Suppressor macrophage treated with lipopolysaccharide for 4 hours (primary cell): ENCODE measurements at places on chromosomes 11 and 22.

DNA sequence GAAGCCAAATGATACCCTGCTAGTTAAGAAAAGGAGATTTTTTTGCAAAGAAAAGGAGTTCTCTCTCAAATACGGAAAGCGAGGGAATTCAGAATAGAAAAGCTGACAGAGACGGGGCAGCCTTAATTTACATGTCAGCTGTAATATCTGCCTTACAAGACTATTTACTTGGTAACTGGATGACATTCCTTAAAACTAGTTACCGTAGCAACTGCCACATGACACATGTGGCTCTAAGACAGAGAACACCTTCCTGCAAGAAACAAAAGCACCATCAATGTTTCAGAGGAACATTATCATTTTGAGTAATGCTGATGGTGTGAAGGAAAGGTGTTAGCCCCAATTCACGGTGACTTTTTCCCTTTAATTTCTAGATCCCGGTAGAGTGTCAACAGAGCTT is 222.1 kb downstream of the LRRC4C start:
- no peak for DNase-seq

GRCh38 chr11:112829971-112830654 is 131.1 kb upstream of the NCAM1 start:
- DNase-seq, result no peak

DNA sequence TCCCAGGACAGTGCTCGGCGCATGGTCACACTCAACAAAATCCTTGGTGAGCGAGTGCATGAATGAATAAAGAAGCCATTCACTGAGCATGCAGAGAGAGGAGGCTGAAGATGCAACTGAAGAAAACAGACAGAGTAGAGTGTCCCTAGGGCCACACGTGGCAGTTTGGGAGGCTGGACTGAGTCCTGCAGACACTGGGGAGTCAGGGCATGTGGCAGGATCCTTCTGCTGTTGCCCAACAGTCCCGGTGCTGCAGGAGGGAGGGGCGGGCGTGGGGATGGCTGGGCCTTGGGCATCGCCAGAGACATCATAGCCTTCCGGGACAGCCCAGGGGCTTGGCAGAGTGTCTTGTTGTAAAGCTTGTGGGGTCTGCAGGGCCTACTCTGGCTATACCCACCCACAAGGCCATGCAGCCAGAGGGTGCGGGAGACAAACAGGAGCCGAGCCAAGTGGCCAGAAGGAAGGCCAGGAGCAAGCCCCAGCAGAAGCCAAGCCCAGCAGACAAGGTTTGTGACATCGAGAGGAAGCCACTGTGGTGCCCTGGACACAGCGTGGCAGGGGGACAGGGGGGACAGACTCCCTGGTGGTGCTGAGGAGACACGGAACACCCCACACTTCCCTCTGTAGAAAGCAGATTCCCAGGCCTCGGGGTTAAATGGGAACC is 26.7 kb upstream of the FBLN1 start:
- no peak for DNase-seq

- DNase-seq, result no peak
These were observed 20.7 kb upstream of the TPBGL start for GRCh38 chr11:75219869-75220268.

GRCh38 chr11:69542314-69543168 is 61.1 kb downstream of the LINC01488 start:
- DNase-seq, result no peak

DNA sequence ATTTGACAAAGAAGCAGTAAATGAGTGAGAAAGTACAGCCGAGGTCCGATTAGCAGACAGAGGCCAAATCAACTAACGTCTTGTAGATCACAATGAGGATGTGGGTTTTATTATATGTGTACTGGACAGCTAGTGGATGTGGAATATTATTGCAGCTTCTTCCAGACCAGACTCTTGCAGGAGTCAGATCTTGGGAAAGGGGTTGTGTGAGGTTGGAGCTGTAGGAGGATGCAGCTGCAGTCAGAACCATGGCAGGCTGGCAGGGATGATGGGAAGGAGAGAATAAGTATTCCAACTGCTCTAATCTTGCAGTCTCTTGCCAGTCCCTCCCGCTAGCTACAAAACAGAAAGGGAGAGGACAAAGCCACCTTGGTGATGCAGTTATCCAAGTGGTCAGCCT is 46.8 kb upstream of the LDLRAD3 start:
- no peak for DNase-seq

DNA sequence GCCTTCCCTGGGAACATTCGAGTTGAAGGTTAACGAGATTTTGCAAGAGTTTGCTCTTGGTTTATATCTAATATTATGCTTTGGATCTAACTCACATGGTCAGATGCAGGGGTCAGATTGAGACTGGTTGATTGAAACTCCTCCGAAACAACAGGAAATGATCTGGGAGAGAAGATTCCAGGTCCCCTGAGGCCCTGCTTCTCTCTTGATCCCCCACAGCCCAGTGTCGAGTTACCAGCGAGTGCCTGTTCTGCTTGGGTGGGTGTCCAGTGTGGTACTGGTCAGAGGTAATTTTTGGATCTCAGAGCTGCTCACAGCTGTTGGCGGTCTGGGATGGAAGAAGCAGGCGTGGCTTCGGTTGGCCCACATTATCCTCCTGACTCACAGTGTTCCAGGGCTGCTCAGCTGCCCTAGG is 9.2 kb downstream of the FBLN1 start:
- no peak for DNase-seq

DNA sequence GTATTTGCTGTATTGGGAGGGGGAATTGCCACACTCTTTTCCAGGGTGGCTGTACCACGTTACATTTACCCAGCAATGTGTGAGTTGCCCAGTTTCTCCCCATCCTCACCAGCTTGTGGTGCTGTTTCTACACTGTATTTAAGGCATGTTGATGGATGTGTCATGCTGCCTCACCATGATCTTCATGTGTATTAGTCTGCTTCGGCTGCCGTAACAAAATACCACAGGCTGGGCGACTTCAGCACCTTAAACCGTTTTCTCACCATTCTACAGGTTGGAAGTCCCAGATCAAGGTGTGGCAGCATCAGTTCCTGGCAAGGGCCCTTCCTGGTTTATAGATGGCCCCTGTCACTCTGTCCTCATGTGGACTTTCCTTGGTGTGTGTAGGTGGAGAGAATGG is 169.7 kb downstream of the IGLL1 start:
- no peak for DNase-seq

- DNase-seq, result no peak
These were observed 108.5 kb downstream of the TP53I11 start for GRCh38 chr11:44842220-44842619.

DNA sequence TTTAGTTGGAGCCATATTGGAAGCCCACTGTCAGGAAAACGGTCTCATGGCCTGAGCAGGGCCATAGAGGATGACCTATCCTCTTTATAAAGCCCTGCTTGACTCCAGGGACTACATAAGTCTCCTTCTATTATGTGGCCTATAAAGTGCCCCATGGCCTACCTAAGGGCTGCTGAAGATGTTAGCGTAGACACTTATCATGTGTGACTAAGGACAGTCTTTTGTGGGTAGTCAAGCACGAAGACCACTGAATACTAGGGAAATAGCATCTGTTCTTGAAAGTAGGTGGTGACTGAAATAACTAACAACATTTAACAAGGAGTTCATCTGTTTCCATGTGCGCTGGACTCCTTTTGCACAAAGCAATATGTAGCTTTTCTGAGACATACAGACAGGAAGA is 117.1 kb downstream of the SWAP70 start:
- DNase-seq, result no peak

DNA sequence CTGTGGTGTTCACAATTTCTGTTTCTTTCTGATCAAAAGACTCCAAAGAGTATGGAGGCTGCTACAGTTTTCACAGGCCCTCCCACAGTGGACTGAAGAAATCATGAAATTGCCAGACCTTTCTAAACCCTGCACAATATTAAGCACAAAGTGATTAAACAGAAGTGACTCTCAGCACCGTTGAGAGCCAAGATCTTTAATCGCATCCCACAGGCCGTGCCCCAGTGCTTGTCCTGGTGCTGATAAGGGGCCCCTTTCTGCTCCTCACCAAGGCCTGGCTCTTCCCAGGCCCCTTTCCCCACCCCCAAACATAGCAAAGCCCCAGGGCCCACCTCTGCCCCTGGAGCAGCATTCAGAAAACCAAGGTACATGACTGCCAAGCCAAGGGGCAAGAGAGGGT is 57.4 kb upstream of the BMAL1 start:
- DNase-seq, result no peak

- no peak for DNase-seq
These were observed 298.7 kb downstream of the SHANK2 start for GRCh38 chr11:70953720-70954119.

DNA sequence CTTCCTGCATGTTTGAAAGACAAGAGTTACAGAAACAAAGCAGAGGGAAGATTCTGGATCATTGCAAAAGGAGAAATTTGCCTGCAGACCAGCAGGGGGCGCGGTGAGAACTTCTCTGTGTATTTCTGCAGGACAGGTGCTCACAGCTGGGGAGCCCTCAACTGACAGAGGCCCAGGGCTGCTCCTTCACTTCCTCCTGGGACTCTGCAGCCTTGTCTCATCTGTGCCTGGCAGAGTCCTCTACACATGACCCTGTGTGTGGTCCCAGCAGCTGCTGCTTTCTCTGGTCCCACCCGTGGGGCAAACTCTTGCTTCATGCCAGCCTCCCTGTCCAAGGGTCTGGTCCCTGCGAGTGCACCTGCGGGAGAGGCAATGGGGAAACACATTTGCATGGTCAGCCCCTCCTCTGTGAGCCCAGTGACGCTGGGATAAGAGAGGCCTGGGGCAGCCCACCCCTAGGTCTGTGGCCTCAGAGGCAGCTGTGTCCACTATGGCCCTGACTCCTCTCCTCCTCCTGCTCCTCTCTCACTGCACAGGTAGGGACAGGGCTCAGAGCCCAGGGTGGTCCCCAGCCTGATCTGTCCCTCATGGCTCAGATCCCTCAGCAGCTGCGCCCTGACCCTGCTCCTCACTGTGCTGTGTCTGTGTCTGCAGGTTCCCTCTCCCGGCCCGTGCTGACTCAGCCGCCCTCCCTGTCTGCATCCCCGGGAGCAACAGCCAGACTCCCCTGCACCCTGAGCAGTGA is 43.2 kb upstream of the VPREB1 start:
- peak; percentile 56 for DNase-seq

DNA sequence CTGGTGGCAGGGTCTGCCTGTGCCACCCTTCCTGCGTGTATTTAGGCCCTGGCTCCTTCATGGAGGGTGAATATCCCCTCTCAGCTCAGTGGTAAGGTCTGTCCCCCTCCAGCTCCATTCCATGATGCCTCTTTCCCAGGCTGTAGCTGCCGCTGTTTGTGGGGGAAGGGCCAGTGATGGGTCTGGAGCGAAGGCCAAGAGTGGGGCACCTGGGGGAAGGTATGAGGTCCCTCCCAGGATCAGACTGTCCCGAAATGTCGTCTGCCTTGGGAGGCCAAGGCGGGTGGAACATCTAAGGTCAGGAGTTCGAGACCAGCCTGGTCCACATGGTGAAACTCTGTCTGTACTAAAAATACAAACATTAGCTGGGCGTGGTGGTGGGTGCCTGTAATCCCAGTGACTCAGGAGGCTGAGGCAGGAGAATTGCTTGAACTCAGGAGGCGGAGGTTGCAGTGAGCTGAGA is 1.1 kb downstream of the CD151 start:
- no peak for DNase-seq

DNA sequence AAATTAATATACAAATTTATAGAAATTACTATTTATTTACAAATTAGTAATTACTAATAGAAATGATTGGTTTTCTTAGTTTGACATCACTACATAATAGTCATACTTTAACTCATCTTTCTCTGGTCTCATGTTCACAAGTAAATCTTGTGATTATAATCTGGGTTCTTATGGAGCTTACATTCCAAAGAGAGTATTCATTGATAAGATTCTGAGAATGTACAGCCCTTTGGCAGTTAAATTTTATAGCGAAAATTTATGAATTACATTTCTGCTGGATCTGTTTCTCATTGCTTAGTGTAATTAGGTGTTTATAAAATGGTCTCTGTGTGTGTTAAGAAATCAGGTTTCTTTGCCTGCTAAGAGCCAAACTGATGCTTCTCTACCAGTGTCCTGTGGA is 175.2 kb downstream of the TMEM135 start:
- DNase-seq, result no peak

- DNase-seq, result no peak
These were observed 138.1 kb upstream of the ANO3 start for GRCh38 chr11:26193694-26194365.

GRCh38 chr11:128919216-128919615 is 23.5 kb downstream of the TP53AIP1 start:
- DNase-seq, result peak; percentile 78

- no peak for DNase-seq
These were observed 17.6 kb upstream of the PPFIA1 start for GRCh38 chr11:70252844-70253243.

- peak; percentile 60 for DNase-seq
These were observed 19.4 kb upstream of the MALAT1 start for GRCh38 chr11:65479184-65480145.

DNA sequence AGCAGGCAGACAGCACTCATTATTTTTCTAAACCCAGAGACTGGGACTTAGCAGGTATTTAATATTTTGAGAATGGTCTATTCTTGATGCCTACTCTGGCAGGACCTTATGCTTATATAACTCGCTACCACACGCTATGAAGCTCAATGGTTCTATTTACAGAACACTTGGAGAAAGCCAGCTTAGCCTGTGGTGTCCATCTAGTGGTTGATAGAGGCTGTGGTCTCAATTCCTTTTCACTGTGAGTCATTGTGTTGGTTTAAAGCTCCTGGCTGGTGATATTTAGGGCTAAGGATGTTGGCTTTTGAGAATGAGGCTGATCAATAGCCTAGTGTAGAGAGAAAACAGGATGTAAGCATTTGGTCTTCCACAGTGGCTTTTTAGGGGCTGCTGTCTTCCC is 206.4 kb downstream of the DBX1 start:
- DNase-seq, result no peak

GRCh38 chr22:29456211-29456671 is 17.9 kb downstream of the RFPL1 start:
- no peak for DNase-seq

GRCh38 chr11:13207665-13208594 is 69.7 kb upstream of the BMAL1 start:
- peak; percentile 84 for DNase-seq
